Right renal cortex interstitium (tissue), 3 donors: ENCODE measurements at places on chromosomes 12 and 14. TPM values are rescaled to one million over a fixed set of nuclear protein-coding genes. Genes with fewer than 3 reads are reported as not detected.

GRCh38 chr12:46904406-46905238 is 78.8 kb upstream of the SLC38A4 start:
- no peak for DNase-seq

GRCh38 chr12:101608301-101609133 is 13.7 kb downstream of the MYBPC1 start:
- DNase-seq, result no peak

DNA sequence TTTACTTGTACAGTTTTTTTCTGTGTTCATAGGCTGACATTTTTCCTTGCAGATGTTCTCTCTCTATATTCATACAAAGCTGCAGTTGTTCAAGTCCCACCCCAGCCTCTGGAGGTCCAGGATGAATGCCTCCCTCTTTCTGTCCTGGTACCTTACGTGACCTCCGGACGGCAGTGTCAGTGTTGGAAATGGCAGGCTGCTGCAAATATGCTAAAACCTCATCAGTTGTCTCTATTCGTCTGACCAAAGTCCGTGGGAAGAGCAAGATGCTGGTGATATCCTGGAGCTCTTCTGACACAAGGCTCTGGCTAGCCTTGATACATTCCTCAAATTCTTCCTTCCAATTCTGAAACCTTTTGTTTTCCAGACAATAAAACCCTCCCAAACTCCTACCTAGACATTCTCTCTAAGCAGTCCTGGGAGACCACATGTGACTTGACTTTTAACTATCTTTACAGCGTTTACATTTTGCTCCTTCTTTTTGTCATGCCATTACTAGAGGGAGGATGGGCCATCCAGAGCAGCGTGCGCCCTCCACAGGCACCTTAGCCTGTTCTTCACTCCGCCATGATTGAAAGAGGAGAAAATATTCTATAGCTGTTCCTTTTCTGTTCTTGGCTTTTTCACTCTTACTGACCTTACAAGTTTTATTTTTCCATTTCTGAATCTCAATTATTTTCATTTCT is 143.6 kb downstream of the RGS6 start:
- no peak for DNase-seq

DNA sequence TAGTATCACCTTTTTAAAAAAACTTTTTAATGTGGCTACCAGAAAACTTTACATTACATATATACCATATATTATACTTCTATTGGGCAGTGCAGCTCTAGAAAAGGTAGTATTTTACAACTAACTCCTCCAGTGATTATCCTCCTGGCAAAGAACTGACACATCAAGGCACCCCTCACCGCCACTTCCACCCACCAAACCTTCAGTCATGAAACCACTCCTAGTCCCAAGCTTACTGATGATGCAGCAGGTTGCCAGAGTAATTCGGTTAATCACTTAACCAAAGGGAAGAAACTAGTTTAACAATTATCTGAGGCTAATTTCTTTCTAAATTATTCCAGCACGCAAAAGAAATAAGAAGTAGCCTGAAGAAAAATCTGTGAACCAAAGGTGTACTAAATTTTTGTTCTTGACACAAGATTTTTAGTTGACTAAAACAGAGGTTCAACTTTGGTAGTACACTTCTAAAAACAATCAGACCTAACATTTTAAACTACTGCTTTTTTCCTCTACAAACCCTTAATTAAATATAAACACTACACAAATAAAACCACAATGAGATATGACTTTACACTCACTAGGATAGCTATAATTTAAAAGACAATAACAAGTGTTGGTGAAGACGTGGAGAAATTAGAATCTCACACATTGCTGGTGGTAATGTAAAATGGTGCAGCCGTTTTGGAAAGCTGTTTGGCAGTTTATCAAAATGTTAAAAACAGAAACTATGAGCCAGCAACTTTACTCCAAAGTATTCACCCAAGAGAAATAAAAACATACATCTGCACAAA is 16.7 kb downstream of the SPPL3 start:
- no peak for DNase-seq

The NKX2-8 gene
- polyA plus RNA-seq, result not detected

The NKX2-1 gene
- not detected for polyA plus RNA-seq

The RACGAP1 gene
- polyA plus RNA-seq, result 58.4 TPM

GRCh38 chr12:106885026-106885425 is 70.7 kb upstream of the TMEM263 start:
- DNase-seq, result no peak
